ENCODE measurements at places on chromosomes 7 and 10. TPM values are rescaled to one million over a fixed set of nuclear protein-coding genes. Genes with fewer than 3 reads are reported as not detected.

DNA sequence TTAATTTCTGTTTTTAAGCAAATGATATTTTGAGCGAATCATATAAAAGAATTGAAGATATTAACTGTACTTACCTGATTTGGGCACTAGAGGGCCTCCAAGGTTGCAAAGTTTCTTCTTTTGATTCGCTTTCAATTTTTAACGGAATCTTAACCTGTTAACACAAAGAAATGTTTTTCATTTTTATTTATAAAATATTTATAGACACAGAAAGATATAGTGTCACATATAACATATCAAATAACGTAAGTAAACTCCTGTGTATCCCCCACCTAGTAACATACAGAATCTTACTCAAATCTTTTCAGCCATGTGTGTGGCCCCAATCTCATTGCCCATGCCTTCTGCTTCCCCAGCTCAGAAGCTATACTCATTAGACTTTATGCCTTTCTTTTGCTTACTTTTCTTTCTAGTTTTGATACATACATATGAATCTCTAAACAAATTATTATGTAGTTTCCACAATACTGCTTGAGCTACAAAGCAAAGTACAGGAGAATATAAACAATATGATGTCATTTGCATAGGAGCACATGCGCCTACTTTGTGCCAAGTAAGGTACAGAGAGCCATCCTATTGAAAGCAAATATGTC lies 49.5 kb upstream of the ZPBP start:
- peak; percentile 24 for DNase-seq

GRCh38 chr7:30378275-30378674 lies 93.9 kb downstream of the ZNRF2 start:
- no peak for DNase-seq

The CHRM2 gene
- polyA plus RNA-seq = not detected

GRCh38 chr7:69597278-69598076 lies 798 bp upstream of the AUTS2 start:
- DNase-seq = no peak

The HOXA11 gene
- not detected for polyA plus RNA-seq

- DNase-seq = no peak
Observed at GRCh38 chr10:45239642-45240041, 75.8 kb downstream of the OR13A1 start.

DNA sequence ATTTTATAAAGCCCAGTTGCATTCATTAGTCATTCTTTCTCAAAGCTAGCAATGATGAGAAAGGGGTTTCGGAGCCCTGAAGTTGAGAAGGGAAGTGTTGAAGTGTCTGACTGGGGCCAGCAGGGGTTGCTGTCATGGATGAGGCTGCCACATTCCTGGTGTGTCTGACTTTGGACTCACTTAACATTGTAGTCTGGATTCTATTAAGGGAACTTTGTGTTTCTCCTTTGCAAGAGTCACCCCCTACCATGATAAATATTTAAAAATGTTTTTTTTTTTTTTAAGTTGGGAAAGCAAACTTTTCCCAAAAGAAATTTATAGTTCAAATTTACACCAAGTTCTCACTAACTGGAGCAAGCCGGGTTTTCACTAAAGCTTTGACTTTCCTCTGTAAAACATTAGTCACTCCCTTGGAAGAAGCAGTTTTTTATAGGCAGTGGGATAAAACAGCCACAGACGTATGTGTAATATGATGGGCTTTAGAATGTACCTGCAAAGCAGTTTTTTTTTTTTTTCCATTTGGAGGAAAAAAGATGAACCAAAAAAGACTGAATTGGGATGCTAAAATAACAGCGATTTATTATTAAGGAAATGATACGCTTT lies 243.6 kb downstream of the TWIST1 start:
- DNase-seq = no peak

The VAX1 gene
- not detected for polyA plus RNA-seq
